ENCODE measurements at places on chromosomes 6 and 20.
A peak's percentile ranks its signal among the peaks of the same experiment; 100 is the strongest.

- no peak for DNase-seq
Measured at GRCh38 chr6:24513602-24514001, 18.8 kb downstream of the ALDH5A1 start.

DNA sequence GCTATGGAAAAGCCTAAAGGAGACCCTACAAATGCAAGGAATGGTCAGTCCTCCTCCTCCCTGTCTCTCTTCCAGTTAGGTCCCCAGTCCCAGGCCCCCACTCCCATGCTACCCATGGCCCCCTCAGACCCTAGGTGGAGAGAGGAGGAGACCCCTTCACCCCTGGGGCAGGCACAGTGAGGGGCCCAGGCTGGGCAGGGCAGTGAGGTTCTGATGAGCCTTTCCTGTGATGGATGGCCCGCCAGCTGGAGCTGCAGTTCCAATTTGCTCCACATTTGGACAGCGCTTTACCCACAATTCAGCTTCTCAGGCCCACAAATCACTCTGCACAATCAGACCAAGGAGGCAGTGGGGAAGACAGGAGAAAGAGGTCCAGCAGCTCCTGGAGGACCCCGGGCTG, 37.3 kb upstream of the MLN start:
- DNase-seq, result no peak

GRCh38 chr6:7939184-7939863, 28.7 kb upstream of the TXNDC5 start:
- DNase-seq, result no peak

DNA sequence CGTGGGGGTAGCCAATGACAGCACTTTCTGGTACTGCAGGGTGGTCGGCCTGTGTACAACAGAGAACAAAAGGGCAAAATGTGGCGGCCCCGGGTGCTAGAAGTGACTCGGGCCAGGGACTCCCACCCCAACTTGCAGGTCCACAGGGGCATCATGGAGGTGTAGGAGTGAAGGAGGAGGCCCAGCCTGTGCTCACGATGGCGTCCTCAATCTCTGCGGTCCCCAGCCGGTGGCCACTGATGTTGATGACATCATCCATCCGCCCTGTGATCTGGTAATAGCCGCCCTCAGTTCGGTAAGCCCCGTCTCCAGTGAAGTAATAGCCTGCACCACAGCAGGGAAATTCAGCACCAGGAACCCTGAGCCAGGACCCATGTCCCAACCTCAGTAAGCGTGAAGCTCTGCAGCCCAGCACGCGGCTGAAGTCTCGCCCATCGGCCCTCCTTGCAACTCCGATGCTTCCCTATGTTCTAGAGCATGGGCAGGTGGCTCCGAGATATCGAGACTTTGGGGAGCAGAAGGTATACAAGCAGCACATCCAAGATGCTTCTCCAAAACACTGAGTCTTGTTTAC, 20.2 kb upstream of the APMAP start:
- no peak for DNase-seq

GRCh38 chr20:9359561-9360308, 154.7 kb upstream of the LAMP5 start:
- no peak for DNase-seq

DNA sequence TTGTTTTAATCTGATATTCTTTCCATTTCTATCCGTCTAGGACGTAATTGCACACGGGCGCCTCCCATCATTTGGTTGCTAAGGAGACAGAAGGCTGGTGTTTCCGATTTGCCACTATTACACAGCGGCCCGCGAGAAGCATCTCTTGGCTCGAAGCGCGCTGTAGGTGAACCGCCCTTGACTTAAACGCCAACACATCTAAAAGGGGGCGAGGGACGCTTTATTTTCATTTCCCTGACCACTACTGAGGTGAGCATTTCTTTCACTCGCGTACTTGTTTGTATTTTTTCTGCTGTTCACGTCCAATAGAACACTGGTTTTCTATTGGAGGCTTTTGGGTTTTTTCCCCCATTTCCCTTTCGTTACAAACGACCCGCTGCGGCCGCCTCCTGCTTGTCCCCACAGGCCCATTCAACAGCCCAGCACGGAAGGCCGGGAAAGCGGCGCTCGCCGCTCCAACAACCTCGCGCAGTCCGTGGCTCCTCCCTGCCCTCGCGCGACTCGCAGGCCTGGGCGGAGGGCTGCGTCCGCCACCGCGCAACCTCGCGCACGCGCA, 505 bp upstream of the WRNIP1 start:
- peak; percentile 59 for DNase-seq

DNA sequence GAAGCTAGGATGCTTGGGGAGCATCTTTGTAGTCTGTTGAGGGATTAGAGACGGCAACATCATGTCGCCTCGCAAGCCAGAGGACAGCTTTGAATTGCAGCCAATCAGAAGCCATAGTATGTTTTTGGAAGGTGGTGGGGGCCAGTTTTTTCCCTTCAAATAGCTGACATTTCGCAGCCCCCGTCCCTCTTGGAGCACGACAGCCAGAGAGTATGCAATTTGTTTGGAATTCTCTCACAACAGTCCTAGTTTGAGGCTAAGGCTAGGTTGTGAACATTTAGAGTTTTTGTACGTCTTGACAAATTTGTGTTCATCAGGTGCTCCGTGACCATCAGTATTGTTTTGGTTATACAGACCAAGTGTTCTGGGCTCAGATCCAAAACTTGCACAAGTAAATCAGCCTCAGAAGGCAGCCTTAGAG, 83.3 kb downstream of the PLCB1 start:
- DNase-seq, result no peak

DNA sequence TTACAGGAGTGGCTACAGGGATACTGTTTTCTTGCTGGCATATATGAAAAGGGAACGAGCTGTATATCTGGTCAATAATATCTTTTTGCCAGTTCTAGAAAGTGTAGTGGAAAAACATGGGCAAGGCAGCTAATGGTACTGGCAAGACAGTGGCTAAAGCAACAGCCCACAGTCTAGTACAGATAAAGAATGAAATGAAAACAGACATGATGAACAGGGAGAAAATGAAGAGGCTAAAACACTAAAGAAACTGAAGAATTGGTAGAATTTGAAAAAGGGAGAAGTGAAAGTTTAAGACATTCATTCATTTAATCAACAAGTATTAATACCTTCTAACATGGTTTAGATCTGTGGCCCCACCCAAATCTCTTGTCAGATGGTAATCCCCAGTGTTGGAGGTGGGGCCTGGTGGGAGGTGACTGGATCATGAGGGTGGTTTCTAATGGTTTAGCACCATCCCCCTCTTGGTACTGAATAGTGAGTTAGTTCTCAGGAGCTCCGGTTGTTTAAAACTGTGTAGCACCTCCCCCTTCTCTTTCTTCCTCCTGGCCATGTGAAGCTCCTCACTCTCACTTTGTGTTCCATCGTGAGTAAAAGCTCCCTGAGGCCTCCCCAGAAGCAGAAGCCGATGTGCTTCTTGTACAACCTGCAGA, 18.1 kb downstream of the FAM184A start:
- no peak for DNase-seq

DNA sequence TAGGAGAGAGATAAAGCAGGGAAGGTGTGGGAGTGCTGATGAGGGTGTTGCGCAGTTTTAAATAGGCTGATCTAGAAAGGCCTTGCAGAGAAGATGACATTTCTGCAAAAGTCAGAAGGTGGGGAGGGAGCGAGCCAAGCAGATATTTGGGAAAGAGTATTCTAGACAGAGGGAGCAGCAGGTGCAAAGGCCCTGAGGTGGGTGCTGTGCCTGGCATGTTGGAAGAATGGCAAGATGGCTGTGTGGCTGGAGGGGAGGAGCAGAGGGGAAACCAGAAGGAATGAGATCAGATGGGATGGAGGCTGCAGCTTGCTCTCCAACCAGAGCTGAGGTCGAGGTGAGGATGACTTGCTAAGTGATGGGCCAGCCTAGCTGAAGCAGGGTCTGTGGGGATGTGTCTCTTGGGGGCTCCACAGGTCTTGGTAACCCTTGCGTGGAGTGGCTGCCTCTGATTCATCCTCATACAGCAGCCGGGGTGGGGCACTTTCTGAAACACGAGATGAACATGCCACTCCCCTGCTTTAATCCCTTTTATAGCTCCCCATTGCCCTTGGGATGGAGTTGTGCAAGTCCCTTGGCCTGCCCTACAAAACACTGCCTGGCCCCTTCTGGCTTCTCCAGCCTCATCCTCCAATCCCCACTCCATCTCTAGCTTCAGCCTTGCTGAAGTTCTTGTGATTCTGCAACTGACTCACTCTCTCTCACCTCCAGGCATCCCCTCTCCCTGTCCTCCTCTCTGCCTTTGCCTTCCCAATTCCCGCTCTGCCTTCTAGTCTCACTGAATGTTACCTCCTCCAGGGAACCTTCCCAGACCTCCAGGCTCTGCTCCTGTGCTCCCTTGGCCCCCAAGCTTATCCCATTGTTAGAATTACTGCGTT, 94.1 kb downstream of the CDH22 start:
- DNase-seq, result no peak
